ENCODE measurements at places on chromosomes 2 and 18.

- DNase-seq: no peak
These were observed 97.2 kb downstream of the CAPN13 start for GRCh38 chr2:30710016-30710415.

GRCh38 chr2:86068136-86068588, 37.5 kb downstream of the POLR1A start:
- DNase-seq: peak; percentile 71

DNA sequence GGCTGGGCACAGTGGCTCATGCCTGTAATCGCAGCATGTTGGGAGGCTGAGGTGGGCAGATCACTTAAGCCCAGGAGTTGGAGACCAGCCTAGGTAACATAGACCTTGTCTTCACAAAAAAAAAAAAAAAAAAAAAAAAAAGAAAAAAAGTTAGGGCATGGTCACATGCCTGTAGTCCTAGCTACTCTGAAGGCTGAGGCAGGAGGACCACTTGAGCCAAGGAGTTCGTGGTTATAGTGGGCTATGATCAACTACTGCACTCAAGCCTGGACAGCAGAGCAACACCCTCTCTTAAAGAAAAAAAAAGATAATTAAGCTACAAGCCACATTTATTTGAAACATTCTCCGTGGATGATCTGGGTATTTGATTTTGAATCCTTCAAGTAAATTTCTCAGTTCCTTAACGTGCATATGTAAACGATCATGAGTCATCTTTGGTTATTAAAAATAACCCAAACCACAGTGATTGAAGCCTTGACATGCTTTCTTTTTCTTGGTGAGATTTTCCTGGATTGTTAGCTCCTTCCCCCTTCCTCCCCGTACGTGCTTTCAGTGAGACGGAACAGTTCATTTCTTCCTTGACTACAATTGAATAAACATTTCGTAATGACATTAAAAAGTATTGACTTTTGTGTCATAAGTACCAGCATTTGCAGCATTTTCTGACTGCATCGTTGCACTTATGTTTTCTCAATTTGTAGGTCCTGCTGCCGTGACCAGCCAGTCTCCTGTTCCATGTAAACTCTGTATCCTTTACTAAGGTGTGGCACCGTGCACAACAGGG, 20.3 kb downstream of the RMC1 start:
- DNase-seq: no peak

DNA sequence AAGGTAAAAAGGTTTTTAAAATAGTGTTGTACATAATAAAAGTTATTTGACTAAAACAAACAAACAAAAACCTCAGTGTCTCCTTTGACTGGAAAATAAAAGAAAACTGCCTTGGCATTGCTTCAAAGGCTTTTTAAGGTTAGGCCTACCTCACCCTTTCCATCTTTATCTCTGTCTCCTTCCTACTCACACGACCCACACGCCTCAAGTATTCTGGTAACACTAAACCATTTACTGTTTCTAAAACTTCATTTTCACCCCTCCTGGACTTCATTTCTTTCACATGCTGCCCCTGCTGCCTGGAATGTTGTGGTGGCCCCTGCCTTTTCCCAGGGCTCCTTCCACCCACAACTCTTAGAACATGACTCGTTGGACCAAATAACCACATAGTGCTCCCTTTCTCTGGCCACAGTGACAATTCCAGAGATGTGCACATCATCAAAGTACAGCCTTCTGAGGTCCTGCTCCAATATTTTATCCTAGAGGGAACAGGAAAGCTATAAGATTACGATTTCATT, 54.0 kb downstream of the ERBB4 start:
- no peak for DNase-seq

DNA sequence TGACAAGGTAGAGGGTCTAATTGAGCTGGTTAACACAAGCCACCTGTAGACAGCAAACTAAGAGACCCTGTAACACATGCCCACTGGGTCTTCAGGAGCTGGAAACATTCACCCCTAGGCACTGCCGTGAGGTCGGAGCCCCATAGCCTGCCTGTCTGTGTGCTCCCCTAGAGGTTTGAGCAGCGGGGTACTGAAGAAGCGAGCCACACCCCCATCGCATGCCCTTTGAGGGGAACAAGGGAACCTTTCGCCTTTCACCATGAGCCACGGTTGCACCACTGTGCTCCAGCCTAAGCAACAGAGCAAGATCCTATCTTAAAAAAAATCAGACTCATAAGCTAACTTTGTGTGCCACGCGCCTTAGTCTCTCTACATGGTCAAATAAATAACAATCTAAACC, 36.2 kb upstream of the RAB27B start:
- DNase-seq: no peak

DNA sequence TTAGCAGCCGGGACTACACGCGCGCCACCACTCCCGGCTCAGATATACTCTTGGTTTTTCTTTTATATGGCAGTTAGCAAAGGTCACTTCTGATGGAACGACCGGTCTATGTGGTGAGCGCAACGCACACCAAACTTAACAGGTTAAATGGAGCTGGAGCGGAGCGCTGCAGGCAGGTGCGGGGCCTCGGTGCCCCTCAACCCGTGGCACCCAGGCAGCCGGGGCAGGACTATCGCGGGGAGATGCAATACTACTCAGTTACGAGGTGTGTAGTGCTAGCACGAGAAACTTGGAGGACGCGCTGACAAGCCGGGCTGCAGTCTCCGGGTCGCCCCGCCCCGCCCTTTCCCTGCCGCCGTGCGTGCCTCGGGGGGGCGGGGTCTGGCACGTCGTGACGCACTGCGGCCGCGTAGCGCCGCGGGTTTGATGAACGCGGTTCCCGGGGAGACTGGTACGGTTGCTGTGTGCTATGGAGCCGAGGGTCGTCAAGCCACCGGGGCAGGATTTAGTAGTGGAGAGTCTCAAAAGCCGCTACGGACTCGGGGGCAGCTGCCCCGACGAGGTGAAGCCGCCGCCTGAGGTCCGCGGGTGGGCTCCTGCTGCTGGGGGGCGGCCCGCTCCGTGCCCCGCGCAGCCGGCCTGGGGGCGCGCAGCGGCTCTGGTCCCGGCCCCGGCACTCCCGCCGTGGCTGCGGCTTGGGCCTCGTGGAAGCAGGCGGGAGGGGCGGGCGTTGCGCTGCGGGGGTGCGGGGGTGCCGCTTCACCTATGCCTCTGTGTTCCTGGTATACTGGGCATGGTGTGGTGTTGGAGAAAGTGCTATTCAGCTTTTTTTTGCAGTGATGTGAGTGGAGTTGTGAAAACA, at the start of gene CCDC138:
Gene CCDC138, plus strand, starts transcription at position 418 of the 862 bp plus-strand sequence. Its CDS starts 52 bp downstream, at position 470.
- peak; percentile 90 for DNase-seq

DNA sequence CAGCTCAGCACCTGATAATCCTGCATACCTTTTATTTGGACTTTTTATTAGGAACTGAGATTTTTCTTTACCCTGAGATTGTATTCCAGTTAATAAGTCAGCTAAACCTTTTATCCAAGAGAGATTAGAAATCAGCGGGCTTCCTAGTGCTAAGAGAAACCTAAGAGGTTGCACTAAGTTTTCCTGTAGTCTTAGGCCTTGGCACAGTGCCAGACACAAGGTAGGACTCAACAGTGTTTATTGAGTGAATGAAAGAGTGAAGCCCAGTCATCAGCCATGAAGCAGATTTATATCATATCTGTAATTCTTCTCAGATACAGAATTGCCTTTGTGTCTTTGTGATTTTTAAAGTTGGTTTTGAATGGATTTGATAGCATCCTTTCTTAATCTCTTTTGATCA, 13.6 kb downstream of the OTX1 start:
- no peak for DNase-seq

DNA sequence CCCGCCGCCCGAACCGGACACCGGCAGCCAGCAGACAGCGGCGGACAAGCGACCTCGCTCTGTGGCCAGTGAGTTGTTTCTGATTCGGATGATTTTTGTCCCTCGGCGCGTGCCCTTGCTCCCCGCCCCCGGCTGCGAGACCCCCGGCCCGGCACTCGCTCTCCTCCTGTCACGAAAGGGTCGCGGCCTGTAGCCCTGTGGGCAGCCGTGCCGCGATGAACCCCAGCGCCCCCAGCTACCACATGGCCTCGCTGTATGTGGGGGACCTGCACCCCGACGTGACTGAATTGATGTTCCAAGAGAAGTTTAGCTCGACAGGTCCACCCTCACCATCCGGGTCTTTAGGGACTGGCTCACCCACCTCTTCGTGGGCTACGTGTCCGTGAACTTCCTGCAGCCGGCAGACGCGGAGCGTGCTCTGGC, 1257.5 kb upstream of the ACVR2A start:
- no peak for DNase-seq

DNA sequence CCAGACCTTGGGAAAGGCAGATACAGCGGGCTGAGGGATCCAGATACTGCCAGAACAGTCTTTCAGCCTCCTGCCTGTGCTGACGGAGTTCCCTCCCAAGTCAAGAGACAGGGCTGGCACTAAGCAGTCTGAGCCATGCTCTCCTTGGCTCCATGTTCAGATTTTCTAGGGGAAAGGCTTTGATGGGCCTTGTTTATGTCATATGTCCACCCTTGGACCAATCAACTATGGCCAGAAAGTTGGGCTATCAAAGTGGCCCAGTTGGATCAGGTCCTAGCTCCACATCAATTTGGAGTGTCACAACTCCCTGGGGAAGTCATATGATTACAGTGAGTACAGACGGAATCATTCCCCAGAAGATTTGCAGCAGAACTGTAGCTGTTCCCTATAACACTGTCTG, 152.0 kb downstream of the GREB1L start:
- DNase-seq: no peak

DNA sequence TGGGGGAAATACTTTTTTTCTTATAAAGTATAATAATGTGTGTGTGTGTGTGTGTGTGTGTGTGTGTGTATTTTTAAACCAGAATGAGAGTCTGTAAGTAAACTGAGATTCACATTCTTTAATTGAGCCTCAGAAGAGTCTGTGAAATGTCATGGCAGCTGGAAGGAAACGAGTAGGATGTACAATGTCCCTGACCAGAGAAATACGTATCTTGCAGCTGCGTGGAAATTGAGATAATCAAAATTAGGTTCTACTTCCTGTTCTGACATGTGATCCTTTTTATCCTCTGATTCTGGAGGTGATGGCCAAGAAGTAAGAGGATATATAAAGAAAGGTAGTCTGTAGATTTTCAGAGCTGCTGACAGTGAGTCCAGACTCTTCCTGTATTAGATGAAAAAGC, 50.0 kb downstream of the SH3RF3 start:
- no peak for DNase-seq

DNA sequence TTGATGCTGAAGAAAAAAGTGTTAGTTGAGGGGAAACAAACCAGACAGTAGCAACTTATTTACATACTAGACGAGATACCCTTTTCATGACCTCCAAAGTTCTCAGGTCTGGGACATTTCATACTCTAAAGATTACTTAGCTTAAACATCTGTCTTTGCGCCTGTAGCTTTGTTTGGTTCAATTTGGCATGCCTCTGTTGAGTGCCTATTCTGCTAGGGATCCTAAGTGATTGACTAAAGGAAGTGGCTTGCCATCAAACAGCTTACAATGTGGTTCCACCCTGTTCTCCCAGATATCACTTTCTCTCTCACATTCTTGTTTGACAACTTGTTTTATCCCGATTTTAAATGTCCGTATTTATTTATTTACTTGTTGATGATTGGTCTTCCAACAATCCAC, 488.8 kb downstream of the PARD3B start:
- DNase-seq: no peak

DNA sequence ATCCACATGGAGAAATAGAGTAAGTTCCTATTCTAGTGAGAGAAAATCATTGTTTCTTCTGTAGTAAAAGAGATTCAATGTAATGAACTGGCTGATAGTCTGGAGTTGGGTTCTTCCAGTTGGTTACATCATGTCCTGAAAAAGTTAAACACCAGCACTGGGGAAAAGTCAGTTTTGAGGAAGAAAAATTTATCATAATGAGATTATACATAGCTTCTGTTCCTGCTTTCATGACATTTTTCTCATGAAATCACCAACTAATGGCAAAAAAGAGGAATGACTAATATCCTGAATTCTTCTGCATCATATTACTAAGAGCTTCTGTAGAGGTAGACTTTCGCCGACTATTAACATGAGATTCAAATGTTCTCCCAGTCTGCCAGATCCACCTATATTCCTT, 69.2 kb upstream of the SLC9A2 start:
- no peak for DNase-seq

DNA sequence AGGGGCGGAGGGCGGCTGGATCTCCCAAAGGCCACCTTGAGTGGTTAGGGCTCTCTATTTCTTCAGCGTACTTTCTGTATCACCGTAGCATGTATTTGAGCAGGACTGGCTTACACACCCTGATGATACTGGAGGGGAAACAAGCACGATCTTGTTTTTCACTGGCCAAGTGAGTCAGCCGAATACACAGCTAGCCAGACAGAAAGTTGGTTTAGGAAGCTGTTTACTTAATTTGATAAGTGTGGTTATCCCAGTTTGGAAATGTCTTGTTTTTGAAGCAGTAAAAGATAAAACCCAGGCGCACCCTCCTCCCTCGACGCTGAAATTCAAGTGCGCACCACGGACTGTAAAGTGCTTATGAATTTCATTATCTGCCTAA, 582 bp downstream of the RIOK3 start:
- DNase-seq: no peak

- no peak for DNase-seq
These were observed 118.9 kb downstream of the RDH14 start for GRCh38 chr2:18441583-18441982.

DNA sequence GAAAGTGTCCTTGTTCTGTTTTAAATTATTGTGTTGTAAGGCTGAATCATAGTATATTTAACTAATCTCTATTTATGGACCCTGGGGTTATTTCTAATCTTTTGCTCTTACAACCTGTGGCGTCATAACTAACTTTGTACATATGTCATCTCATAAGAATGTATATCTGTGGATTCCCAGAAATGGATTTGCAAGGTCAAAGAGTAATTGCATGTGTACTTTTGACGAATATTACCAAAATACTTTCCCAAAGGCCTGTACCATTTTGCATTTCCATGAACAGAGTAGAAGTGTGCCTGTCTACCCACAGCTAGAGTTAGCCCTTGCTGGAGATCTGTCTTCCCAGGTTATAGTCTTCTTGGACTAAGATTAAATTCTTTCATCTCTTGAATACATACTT, 42.8 kb downstream of the SEMA4F start:
- DNase-seq: no peak

GRCh38 chr2:68311033-68311432, 8.7 kb downstream of the CNRIP1 start:
- no peak for DNase-seq

GRCh38 chr2:114609203-114609602, 166.8 kb downstream of the DPP10 start:
- DNase-seq: no peak

DNA sequence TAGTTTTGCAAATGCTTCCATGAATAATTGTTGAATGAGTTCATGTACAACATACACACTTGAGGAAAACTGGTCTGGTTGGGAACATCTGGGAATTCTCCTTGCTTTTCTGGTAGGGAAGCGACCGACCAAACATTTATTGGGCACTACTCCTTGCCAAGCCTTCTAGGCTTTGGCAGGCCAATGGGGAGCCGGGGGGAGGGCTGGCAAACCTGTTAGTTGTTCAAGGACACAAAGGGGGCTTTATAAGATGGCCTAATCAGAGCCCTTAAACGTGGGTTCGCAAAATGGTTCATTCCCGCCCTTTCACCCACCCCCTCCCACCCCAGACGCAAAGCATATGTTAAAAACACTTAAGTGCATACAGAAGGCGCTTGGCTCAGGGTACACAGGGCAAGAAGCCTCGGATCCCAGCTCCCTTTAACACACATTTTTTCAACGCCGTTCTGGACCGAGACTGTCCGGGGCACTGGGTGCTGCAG, 844 bp upstream of the VSNL1 start:
- no peak for DNase-seq

GRCh38 chr2:36059691-36060090, 295.9 kb upstream of the CRIM1 start:
- no peak for DNase-seq

All from HTR-8/SVneo (cell line).